Esophagus squamous epithelium (tissue), 5 donors: ENCODE measurements at places on chromosomes 3 and 15. TPM values are rescaled to one million over a fixed set of nuclear protein-coding genes. Genes with fewer than 3 reads are reported as not detected.

DOCK3 gene
- total RNA-seq, result 1.7 TPM

SENP8 gene
- total RNA-seq, result 2.8 TPM

GABRR3 gene
- not detected for total RNA-seq

DNA sequence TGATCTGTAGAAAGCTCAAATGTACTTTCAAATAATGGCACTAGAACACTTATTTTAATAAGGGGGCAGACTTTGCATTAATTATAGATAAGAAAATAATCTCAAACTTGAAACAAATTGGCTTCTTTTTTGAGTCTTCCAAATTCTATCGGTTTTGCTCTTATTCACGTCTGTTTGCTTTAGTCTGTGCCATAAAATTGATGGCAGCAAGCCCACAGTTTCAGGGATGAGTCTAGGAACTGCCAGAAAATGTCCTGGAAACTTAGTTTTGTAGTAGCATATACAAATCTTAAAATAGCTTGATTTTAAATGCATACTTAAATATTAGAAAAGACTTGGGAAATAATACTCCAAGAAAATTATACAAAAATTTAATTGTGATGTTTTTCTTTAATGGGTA, 39.7 kb downstream of the BCHE start:
- DNase-seq, result no peak

DNA sequence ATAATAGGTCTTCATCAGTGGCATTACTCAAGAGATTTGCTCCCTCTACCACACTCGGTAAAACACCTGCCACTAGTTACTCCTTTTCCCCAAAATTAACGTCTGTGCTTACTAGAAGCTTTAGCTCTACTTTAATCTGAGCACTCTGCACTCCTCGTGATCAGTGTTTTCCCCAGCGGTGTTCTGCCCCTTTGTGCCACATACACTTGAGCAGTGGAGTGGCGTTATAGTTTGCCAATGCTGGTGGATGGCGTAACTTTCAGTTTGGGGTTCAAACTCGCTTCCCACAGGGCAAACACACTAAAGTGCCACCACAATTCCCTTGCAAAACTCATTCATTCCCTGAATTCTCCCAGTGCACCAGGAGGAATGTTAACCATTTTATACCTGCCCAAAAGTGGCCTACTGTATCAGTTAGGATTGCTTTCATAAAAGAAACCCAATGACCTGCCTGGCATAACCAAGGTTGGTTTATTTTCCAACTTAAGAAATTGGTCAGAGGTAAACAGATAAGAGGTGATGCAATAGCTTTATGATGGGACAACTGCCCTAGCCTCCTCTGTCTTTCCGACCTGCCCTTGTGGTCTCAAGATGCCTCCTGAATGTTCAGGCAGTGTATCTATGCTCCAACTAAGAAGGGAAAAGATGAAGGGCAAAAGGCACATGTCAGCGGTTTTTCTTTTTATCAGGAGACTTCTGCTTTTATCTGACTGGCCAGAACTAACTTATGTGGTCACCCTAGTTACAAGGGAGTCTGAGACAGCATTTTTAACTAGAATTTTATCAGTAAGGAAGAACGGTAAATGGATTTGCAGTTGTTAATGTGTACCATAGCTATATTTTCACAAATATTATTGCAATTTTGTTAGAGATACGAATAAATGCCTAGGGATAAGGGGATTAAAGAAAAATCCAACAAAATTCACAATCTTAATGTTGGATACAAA, 83.9 kb downstream of the FSIP1 start:
- no peak for DNase-seq

DNA sequence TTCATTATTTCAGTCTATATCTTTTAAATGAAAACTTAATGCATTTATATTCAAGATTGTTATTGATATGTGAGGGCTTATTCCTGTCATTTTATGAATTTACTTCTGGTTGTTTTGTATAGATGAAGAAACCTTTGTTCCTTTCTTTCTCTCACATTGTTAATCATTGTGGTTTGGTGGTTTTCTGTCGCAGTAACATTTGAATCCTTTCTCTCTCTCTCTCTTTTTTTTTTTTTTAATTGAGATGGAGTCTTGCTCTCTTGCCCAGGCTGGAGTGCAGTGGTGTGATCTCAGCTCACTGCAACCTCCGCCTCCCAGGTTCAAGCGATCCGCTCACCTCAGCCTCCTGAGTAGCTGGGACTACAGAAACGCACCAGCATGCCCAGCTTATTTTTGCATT, 22.1 kb downstream of the AGBL1 start:
- DNase-seq, result no peak

DNA sequence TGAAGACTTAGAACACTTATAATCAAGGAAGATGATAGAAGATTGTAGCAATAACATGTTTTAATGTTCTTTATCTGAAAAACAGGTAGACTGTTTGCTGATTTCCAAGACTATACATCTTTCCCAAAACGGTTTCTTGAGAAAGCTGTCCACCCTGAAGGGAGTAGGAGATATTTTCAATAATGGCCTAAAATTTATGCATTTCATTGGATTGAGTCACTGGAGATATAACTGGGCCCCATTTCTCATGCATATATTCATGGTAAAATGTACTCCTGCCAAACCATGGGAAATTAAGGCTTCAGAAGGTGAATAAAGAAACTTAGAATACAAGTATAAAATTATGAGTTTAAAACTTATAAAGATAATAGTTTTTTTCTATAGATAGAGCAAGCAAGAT, 143.9 kb downstream of the LSAMP start:
- no peak for DNase-seq

DNA sequence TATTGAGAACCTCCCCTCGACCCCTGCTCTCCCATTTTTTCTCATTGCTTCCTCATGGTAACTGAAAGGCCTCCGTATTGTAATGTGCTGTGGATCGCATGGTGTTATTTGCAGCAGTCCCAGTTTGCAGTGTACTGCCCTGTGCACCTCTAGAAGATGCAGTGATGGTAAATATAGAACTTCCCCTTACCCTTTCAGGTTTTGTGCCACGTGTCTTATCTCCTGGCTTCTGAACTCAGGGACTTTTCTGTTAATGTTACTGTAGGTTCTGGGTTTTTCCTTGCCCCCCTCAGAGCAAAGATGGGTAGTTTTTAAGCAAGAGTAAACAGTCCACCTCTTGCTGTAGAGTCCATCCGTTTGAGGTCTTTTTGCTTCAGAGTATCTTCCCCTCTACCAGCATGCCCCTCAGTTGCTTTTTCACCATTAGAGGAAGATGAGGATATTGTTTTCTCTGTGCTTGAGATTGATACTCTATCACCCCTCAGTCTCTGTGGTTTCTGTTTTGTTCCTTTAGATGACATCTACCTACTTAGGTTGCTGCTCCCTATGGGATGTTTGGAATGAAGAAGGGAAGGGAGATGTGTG, 22.4 kb downstream of the CHD2 start:
- no peak for DNase-seq

DNA sequence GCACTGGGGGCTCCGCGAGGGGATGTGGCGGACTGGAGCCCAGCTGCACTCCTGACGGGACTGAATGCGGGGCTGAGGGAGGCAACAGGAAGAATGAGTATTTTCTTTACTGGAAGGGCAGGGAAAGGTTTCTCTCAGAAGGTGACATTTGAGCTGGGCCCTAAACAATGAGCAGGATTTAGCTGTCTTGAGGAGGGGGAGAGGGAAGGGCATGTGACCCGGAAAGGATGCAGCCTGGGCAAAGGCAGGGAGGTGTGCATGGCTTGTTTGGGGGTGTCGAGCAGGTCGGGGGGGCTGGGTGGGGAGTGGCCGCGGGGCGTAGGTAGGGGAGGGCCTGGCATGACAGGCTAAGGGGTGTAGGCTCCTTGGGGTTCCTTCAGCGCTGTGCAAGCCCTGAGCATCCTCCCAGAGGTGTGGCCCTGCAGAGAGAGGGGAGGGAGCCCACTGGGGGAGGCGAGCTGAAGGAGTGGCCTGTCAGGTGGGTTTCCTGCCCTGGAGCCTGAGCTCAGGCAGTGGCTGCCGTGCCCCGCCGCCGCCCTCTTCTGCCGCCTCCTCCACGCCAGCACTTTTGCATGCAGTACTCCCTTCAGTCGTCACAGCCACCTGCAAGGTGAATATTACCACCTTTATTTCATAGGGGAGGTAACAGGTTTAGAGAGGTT, 17.2 kb upstream of the ANKDD1A start:
- peak; percentile 27 for DNase-seq

- no peak for DNase-seq
These were observed at the start of gene HOMER2 for GRCh38 chr15:82952158-82953081. HOMER2 (minus strand) TSS chr15:82952720; CDS start chr15:82952535, 185 bp downstream.
